ENCODE measurements at places on chromosomes 16 and 17. TPM values are rescaled to one million over a fixed set of nuclear protein-coding genes. Genes with fewer than 3 reads are reported as not detected.

Gene KCNG4
- not detected for polyA plus RNA-seq

Gene ZMYND15
- 0.16 TPM for polyA plus RNA-seq

Gene KRT36
- not detected for polyA plus RNA-seq

Gene C1QTNF1
- polyA plus RNA-seq = 5.7 TPM

Gene BPTF
- polyA plus RNA-seq = 11.4 TPM

Gene TBC1D28
- polyA plus RNA-seq = not detected

Gene RFFL
- polyA plus RNA-seq = 4.2 TPM

Gene LRRC46
- 0.95 TPM for polyA plus RNA-seq

Gene RGS11
- polyA plus RNA-seq = 4.4 TPM

Gene PRSS53
- 0.95 TPM for polyA plus RNA-seq

Gene TP53TG3B
- not detected for polyA plus RNA-seq

Gene XYLT1
- 4.1 TPM for polyA plus RNA-seq

Gene TPSAB1
- not detected for polyA plus RNA-seq

Gene KRTAP17-1
- polyA plus RNA-seq = not detected

Gene TMEM92
- polyA plus RNA-seq = 0.61 TPM

Gene SLC16A13
- 0.87 TPM for polyA plus RNA-seq

Gene RNU2-1
- polyA plus RNA-seq = 3.7 TPM

Gene MAFG
- polyA plus RNA-seq = 5.0 TPM

Gene ABCA5
- polyA plus RNA-seq = 9.4 TPM

Gene SDR42E1
- not detected for polyA plus RNA-seq

Gene SLFN12L
- polyA plus RNA-seq = not detected

Gene ATMIN
- 13.2 TPM for polyA plus RNA-seq

Gene TAC4
- not detected for polyA plus RNA-seq

Gene PDIA2
- not detected for polyA plus RNA-seq

Gene SNX11
- polyA plus RNA-seq = 17.5 TPM

Gene NLRC3
- 0.11 TPM for polyA plus RNA-seq

Gene PRSS36
- 0.19 TPM for polyA plus RNA-seq

Gene MYH13
- not detected for polyA plus RNA-seq

Gene SPATA22
- polyA plus RNA-seq = not detected

Gene BCO1
- polyA plus RNA-seq = not detected

Gene CACNG3
- polyA plus RNA-seq = not detected

Gene TPSD1
- not detected for polyA plus RNA-seq

Gene KRTAP3-1
- polyA plus RNA-seq = not detected

Gene EPX
- not detected for polyA plus RNA-seq

Gene CMTR2
- 12.6 TPM for polyA plus RNA-seq

Gene CYGB
- polyA plus RNA-seq = 1.6 TPM

Gene SGCA
- 1.8 TPM for polyA plus RNA-seq

Gene HSD17B1
- 3.0 TPM for polyA plus RNA-seq

Gene IRX3
- 8.8 TPM for polyA plus RNA-seq

Gene ST6GALNAC1
- not detected for polyA plus RNA-seq

Gene KRTAP1-5
- polyA plus RNA-seq = 134 TPM

Gene CCL7
- polyA plus RNA-seq = 2.4 TPM

Gene EPN3
- 0.13 TPM for polyA plus RNA-seq

Gene TRAP1
- 56.6 TPM for polyA plus RNA-seq

Gene HAS3
- polyA plus RNA-seq = 0.14 TPM

Gene ARL5C
- not detected for polyA plus RNA-seq

Gene KRT20
- not detected for polyA plus RNA-seq

Gene CCL11
- polyA plus RNA-seq = not detected

Gene ALOX12
- polyA plus RNA-seq = 0.24 TPM

Gene ATP2A3
- 0.58 TPM for polyA plus RNA-seq

Gene CD68
- 88.1 TPM for polyA plus RNA-seq

Gene TMEM100
- not detected for polyA plus RNA-seq

Gene KRTAP9-2
- polyA plus RNA-seq = not detected

Gene TRAF7
- 28.8 TPM for polyA plus RNA-seq

Gene PSKH1
- 22.7 TPM for polyA plus RNA-seq

Gene LGALS9B
- not detected for polyA plus RNA-seq

Gene GRB7
- not detected for polyA plus RNA-seq
